Testis (tissue), 5 donors: ENCODE measurements at places on chromosomes 4 and X.

- peak within 1 kb of the TSS; percentile 2 for H3K4me3 ChIP-seq
- no peak for DNase-seq
- peaks cover 5% of the 10 kb centered on the region for H3K27me3 ChIP-seq
- no peaks in the 10 kb centered on the region for H3K36me3 ChIP-seq
- H3K27ac ChIP-seq = no peak within 1 kb of the TSS
Measured at GRCh38 chr4:80196922-80197573, at the start of gene PRDM8. Gene PRDM8 (plus strand): TSS chr4:80197503. CDS start chr4:80200081, 2,578 bp downstream.

DNA sequence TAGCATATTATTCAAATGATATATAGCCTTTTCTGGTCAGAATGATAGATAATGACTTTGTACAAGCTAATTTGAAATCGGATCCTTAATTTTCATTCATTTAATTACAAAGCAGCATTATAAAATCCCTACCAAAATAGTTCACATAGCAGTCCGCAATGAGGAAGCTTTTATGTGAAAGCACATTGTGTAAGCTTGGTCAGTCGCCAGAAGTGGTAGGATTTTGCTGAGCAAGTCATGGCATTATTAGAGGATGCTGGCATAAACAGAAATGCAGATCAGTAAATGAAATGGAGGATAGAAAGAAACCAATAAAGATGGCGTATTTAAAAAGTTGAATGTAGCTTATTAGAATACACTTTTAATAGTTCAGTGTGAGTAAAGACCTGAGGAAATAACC, 93.2 kb upstream of the DIAPH2 start:
- H3K4me1 ChIP-seq = no peaks in the 10 kb centered on the region
- DNase-seq = peak; percentile 13
- H3K36me3 ChIP-seq = no peaks in the 10 kb centered on the region
- H3K27me3 ChIP-seq = no peaks in the 10 kb centered on the region
- H3K4me3 ChIP-seq = no peak overlapping the region

DNA sequence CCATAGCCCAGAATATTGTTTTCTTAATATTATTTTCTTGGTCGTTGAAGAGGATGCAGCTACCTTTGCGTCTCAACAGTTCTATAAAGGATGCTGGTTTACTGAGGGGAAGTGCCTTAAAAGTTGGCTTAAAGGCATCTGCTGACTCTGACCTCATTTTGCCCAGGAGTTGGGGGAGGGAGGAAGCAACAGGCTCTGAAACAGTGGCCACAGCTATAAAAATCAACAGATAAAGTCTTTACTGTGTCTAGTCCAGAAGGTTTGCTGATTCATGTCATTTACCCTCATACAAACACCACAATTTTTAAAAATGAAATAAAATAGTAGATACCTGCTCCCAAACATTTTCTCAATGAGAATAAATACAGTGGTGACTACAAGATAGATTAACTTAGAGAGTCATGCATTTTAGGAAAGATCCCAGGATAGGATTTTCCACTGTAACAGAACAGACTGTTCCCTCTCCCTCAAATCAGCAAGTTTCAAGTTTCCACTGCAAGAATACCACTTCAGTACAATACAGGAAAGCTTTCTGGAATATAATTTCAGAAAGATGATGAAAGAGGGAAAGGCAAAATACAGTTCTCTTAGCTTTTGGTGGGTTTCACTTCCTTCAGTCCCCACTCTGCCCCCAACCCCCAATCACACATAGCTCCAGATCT, 1.9 kb downstream of the PHKA1 start:
- no peaks in the 10 kb centered on the region for H3K27me3 ChIP-seq
- H3K36me3 ChIP-seq = no peaks in the 10 kb centered on the region
- H3K27ac ChIP-seq = peak overlapping the region; percentile 84
- DNase-seq = no peak
- H3K4me1 ChIP-seq = no peaks in the 10 kb centered on the region

DNA sequence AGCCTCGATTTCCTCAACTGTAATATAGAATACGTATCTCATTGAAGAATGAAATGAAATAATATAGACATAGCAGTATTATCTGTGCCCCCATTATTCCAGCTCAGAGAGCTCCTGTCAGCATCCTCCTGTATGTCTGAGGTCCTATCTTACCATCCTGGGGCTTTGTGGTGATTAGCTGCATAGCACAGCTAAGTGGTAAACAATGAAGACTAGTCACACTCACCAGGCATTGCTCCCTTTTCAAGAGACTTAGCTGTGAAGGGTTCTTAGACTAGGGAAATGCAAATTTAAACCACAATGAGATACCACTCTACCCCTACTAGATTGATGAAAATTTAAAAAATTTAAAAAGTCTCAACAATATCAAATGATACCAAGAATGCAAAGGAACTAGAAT, 172.9 kb downstream of the SLC39A8 start:
- DNase-seq = no peak
- no peak overlapping the region for H3K27ac ChIP-seq
- H3K36me3 ChIP-seq = no peaks in the 10 kb centered on the region
- no peaks in the 10 kb centered on the region for H3K27me3 ChIP-seq
- no peak overlapping the region for H3K4me3 ChIP-seq
